ENCODE measurements at places on chromosomes 7 and 10.

GRCh38 chr7:73740771-73741170 is 2.2 kb upstream of the ABHD11 start:
- DNase-seq = no peak

- no peak for DNase-seq
Observed at GRCh38 chr7:157044147-157044687, 33.8 kb upstream of the MNX1 start.

DNA sequence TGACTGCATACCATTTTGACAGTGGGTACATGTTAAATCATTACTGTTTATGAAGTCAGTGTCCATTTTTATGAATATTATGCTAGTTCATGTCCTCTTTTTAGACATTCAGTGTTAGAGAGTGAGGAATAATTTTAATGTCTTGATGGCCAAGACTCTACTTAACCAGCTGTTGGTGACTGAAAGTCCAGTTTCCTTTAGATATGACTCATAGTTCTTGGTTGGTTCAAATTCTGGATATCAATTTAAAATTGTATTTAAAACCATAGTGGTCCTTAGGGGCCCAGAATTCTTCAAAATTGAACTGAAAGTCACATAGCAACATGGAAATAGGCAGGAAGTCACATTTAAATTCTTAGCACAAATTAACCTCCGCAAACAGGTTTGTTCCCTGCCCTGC is 196.5 kb upstream of the PRPS1L1 start:
- no peak for DNase-seq

DNA sequence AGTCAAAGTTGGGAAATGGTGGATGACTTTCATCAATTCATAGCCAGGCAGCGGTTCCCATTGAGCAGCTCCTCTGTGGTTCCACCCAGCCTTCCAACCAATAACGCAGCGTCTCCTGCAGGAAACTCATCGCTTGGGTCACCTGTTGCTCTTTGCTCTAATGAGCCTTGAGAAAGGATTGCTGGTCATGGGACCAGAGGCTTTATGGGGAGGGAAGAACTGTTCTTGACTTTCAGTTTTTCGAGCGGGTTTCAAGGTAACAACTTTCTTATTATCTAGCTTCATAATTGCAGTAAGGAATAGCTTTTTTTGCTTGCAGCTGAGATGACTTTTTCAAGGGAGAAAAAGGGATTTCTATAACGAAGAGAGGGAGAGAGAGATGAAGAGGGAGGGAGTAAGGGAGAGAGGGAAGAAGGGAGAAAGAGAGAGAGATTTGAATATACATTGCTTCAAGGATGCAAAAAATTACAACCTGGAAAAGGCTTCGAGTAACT is 405 bp upstream of the ENTPD1 start:
- no peak for DNase-seq

- DNase-seq = no peak
Observed at GRCh38 chr7:150344299-150344698, 2.9 kb upstream of the RARRES2 start.

- no peak for DNase-seq
Observed at GRCh38 chr10:97157578-97158095, 28.1 kb downstream of the SLIT1 start.

DNA sequence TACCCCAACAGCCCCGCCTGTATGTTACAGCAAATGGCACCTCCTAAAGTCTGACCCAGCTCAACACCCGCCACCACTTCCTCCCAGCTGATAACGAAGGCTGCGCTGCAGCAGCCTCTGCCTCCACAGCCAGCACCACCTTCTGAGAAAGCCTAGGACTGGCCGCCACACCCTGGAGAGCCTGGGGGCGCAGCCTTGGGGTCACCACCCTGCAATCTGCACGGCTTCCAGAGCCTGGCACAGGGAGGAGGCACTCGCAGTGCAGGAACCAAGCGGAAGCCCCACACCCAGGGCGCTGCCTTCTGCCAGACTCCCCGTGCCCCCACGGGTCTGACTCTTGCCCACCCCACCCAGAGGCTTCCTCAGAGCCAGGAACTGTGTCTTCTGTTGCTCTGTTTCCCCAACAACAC is 112.5 kb downstream of the MAD1L1 start:
- peak; percentile 63 for DNase-seq

GRCh38 chr10:14358886-14359573 is 28.3 kb upstream of the FRMD4A start:
- DNase-seq = no peak

- no peak for DNase-seq
Observed at GRCh38 chr7:105707381-105707780, 126.1 kb upstream of the EFCAB10 start.

GRCh38 chr7:116236020-116236630 is 25.8 kb downstream of the TES start:
- peak; percentile 72 for DNase-seq

DNA sequence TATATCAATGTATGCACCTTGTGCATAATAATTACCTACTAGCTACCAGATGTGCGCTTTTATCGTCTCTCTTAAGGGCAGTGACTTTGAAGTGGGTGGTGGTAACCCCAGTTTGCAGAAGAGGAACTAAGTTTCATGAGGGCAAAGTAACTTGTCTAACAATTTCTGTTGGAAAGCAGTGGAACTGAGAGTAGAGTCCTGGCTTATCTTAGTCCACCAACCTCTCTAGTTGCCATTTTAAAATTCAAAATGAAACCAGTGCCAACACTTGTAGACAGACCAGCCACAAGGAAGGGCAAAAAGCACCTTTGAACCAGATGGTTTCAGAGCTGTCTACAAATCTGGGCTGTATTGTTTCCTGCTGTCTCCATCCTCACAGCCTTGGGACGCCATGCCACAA is 32.0 kb upstream of the RBM20 start:
- DNase-seq = no peak

DNA sequence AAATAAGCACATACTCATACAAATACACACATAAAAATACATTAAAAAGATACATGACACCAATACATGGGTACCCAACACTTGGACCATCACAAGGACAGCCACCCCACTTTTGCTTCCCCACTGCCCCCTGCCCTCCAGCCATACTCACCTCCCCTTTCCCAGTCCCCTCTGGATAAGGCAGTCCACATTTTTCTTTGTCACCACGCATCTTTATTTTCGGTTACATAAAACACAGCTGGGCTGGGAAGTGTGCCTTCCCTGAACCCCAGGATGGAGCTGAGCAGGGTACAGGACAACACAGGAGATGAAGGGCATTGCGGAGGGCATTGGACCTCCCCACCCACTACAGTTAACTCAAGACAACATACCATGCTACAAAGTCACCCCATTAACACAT is 1.1 kb upstream of the HOXA3 start:
- no peak for DNase-seq

GRCh38 chr10:7320072-7320471 is 90.8 kb downstream of the SFMBT2 start:
- no peak for DNase-seq

DNA sequence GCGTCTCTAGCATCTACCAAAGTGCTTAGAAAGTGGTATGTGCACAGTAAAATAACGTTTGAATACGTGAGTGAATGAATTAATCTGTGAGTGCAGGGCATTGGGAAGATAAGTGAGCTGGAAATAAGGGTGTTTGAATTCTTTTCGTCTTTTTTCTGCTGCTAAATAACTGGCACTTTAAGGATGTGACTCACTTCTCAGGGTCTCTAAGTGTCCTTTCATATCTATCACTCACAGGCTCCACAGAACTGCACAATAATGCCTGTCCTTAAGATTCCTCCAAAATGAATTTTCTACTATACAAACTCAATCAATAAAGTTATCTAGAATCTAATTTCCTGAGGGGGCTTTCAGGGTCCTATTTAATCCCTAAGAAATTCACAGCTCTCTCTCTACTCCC is 3.2 kb upstream of the DGKB start:
- no peak for DNase-seq

DNA sequence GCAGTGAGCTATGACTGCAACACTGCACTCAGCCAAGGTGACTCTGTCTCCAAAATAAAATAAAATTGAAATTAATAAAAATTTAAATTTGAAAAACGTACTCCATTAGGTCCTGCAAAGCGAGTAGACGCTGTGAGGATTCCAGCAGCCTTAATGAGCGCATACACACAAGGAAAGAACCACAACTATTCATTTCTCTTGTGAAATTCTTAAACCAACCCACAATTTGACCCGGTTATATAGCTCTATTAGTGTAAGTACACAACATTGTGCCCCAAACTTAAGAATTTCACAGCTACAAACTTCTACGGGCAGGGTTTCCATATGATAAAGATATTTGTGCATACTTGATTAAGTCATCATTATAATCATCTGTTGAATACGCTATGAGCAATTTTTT is 84.4 kb downstream of the PARD3 start:
- no peak for DNase-seq

DNA sequence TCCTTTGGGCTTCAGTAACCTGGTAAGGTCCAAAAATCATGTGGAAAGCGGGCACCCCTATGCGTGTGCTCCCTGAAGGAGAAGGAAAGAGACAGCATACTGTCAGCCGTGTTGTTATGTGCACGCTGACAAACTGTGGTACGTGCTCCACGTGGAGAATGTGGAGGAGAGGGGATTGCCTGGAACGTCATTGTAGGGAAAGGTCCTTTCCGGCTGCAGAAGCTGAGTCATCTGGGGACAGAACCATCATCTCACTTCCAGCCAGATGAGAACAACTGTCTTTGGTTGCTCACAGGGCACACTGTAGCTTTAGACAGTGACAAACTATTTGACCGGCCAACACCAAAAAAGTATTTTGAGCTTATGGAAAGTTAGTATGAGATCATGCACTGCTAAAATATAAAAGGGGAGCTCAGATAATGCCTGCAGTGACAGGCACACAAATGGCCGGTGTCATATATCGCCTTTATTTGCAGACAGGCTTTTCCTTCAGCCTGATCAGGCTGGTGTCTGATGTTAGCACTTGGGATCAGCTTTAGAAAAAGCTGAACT is 38.8 kb upstream of the GRB10 start:
- DNase-seq = no peak

GRCh38 chr10:71084061-71084817 is 128.1 kb upstream of the UNC5B start:
- no peak for DNase-seq

DNA sequence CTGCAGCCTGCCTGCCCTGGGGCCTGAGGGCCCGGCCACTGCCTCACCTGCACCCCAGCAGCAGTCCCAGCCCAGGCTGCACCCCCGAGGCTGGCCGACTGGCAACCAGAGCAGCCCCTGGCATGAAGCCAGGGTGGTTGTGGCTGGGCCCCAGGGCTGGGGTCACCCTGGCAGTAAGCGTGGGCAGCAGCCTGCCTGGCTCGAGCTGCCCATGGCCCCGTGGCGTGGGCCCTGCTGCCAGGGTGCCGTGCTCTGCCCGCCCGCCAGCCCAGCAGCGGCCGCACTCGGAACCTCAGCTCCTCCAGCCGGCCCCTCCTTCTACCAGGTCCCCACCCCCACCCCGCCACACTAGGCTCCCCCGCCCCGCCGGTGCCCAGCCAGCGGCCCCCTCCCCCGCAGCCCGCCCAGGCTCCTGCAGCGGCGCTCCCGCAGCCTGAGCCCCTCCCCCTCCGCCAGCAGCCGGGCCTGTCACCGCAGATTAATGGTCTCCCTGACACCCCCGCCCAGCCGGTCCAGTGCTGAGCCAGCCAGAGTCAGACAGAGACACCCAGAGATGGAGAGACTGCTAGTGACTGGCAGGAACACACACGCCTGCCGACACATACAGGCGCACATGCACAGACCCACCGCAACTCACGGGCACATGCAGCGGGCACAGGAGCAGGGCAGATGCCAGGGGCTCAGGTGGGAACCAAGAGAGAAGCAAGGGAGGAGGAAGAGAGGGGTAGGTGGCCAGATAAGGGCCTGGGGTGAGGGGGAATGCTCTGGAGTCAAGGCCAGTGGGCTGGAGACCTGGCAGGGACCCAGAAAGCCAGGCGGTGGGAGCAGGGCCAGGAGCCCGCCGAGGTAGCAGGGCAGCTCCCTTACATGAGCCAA is 22.4 kb downstream of the KCNH2 start:
- DNase-seq = no peak

DNA sequence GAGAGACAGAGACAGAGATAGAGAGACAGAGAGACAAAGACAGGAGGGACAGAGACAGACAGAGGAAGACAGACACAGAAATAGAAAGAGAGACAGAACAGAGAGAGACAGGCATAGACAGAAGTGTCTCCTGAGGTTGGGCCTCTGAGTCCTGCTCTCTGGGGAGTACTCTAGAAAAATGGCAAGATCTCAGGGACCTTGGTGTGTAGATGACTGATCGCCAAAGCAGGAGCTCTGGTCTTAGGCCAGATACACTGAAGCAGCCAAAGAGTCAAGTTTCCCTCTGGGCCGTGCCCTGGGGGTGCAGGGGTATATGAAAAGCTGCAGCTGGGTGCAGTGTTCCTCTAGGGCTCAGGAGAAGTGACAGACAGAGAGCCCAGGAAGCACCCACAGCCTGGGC is 176.6 kb upstream of the TNS3 start:
- DNase-seq = no peak

DNA sequence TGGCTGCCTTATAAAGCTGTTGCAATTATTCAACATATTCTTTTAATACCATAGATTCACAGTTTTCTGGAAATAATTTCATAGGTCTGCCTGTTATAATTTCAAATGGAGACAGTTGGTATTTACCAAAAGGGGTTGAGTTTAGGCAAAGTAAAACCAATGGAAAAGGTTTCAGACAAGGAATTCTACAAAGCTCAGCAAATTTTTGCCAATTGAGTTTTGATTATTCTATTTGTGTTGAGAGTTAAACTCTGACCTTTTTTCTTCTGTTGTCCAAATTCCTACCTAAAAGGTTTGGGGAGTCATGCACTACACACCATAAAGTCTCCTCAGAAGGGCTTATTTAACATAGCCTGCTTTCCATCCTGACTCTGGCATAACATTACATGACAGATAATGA is 38.5 kb upstream of the ABCA13 start:
- DNase-seq = no peak

DNA sequence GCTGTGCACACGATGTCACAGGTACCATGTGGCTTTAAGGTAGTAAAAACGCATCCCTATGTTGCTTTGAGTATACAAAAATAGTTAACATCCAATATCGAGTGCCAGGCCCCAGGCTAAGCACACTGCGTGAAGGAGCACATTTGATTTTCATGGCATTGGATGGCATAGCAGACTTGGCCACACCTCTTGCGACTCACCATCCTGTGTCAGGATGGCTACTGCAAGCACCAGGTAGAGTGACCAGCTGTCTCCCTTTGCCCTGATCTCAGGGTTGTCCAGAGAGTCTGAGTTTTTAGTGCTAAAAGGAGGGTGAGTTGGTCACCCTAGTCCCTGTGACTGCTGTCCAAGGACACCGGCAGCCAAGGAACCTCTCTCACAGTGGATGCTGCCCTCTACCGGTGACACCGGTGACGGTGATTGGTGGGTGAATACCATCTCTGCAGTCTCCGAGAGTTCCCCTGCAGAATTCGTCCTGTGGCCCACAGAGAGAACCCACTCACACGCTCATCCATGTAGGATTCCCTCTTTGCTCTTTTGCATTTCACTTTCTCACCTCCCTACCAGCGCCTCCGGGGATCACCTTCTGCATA is 76.1 kb downstream of the BICC1 start:
- no peak for DNase-seq

- DNase-seq = no peak
Observed at GRCh38 chr7:39750253-39751077, 127.1 kb downstream of the RALA start.

GRCh38 chr10:86756511-86757112 is at the start of gene BMPR1A:
Gene BMPR1A, plus strand, starts transcription at chr10:86756619. Its CDS starts 119,400 bp downstream, at chr10:86876019.
- no peak for DNase-seq

Measured in CD4-positive, alpha-beta T cell treated with Interleukin-21 for 1 hour (primary cell).